Stimulated activated CD4-positive, alpha-beta T cell treated with anti-CD3 and anti-CD28 coated beads, Interleukin-12 subunit alpha, Interleukin-12 subunit beta, amount 100 ng/mL, for 48 hours (primary cell): ENCODE measurements at places on chromosomes 6 and 20.

GRCh38 chr6:111980971-111981840 is 72.7 kb upstream of the CCN6 start:
- DNase-seq: no peak

- no peak for DNase-seq
Measured at GRCh38 chr6:159254186-159254585, 85.0 kb downstream of the FNDC1 start.

DNA sequence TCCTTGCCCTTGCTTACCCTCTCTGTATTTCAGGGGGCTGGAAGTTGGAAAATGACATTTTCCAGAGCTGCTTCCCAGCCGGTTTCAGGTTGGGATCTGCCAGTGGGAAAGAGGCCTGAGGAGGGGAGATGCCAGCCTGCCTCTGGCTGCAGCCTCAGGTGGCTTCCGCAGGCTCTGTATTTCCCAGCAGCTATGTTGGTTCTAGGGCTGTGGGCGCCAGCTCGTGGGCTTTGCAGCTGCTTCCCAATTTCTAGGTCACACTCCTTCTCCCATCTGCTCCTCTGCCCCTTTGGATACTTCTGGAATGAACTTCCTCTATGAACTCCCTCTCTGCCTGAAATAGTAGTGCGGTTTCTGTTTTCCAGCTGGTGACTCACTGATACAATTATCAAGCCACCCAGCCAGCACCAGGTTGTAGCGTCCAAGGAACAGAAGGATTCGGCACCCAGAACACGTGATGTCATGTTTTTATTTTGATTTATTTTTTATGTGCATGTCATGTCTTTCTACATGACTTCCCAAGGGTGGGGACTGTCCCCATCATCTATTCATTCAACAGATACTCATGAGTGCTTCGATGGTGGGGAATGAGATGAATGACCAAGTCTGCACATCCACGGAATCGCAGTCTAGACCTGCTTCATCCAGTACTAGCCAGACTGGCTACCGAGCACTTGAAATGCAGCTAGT is 38.0 kb downstream of the TGM2 start:
- DNase-seq: no peak

DNA sequence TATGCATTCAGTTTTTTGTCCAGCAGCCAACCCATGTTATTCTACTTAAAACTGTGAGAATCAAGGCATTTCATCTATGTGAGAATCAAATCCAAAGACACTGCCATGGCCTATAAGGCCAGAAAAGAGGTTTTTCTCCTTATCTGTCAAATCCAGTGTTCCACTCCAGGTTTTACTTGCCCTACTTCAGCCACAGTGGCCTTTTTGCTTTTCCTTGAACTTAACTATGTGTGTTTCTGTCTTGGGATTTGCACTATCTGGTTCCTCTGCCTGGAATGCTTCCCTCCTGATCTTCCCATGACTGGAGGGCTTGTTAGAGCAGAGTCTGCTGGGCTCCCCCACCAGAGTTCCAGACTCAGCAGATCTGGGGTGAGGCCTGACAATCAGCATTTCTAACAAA is 113.1 kb upstream of the DOK5 start:
- no peak for DNase-seq

- no peak for DNase-seq
Measured at GRCh38 chr20:35135867-35136586, 11.1 kb downstream of the EDEM2 start.

- DNase-seq: no peak
Measured at GRCh38 chr6:169816975-169817374, 65.6 kb downstream of the ERMARD start.

- no peak for DNase-seq
Measured at GRCh38 chr6:29414588-29414987, at the start of gene OR12D1. Gene OR12D1, plus strand, starts transcription at chr6:29414928.

- no peak for DNase-seq
Measured at GRCh38 chr20:50568549-50568942, 58.4 kb downstream of the PTPN1 start.

- no peak for DNase-seq
Measured at GRCh38 chr6:35977308-35977707, 47.1 kb downstream of the SLC26A8 start.

- DNase-seq: no peak
Measured at GRCh38 chr6:114940181-114940580, 597.4 kb upstream of the HS3ST5 start.

DNA sequence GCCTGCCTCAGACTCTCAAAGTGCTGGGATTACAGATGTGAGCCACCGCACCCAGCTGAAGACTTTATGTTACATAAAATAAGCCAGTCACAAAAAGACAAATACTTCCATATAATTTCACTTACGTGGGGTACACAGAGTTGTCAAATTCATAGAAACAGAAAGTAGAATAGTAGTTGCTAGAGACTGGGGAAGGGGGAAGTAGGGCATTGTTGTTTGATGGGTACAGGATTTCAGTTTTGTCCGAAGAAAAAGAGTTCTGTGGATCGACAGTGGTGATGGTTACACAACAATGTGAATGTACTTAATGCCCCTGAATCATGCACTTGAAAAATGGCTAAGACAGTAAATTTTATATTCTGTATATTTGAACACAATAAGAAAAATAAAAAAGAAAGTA is 41.6 kb upstream of the ANKEF1 start:
- DNase-seq: no peak

- DNase-seq: no peak
Measured at GRCh38 chr6:73263570-73263909, 544 bp upstream of the KHDC1 start.

- no peak for DNase-seq
Measured at GRCh38 chr6:20334962-20335361, 66.7 kb upstream of the E2F3 start.

DNA sequence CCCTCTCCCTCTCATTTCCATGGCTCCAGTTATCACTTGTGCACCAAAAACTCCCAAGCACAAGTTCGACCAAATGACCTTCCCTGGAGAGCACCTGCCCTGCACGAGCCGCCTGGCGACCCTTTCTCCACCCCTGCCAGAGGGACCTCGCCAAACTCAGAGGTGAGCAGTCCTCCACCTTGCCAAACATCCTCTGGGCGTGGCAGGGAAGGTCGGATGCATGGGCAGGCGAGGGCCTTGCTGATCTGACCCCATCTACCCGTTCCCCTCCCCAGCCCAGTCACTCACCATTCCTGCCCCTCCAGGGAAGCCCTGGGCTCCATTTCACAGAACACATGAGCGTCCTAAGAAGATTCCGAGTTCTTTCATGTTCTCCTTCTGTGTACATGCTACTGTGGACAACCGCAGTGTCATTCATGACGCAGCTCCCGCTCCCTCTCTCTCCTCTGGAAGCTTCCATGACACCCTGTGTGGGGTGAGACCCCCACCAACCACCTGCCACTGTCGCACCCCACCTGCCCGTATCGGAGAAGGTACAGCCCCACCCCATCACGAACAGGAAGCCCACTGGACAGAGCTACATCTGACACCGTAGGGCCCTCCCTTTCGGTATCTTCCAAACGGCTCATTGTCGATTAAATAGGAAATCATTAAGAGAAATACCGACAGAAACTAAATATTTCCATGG is 104.3 kb downstream of the DACT2 start:
- DNase-seq: no peak

- DNase-seq: no peak
Measured at GRCh38 chr6:123928529-123928928, 124.9 kb downstream of the NKAIN2 start.

- no peak for DNase-seq
Measured at GRCh38 chr6:42053601-42054000, 3.3 kb downstream of the TAF8 start.

DNA sequence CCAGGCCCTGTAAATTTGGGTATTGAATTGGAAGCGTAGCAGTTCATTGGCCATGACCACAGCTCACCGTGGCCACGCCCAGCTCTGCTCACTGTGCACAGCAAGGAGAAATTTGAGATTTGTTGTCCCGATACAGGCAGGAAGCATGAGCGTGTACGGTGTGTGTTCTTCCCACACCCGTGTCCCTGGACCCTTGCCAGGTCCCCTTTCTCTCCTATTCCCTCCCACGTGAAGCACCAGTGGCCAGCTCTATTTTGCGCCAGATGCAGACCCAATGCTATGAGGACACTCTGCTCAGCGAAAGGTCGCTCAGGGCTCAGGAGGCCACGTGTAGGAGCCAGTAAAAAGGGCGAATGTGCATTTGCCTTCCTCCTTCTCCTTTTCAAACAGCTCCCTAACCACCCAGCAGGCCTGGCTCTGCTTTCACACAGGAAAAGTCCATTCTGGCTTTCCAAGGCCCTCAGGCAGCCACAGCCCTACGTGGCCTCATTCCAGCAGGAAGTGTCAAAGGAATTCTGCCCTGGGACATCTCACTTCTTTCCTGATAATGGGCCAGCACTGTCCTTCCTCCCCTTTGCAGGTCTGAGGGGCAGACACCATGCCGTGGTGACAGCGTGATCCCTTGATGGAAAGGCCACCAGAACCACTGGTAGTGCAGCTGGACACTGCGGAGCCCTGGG is 499.2 kb upstream of the CDH4 start:
- DNase-seq: no peak

GRCh38 chr20:21780528-21780927 is 75.1 kb downstream of the PAX1 start:
- no peak for DNase-seq

DNA sequence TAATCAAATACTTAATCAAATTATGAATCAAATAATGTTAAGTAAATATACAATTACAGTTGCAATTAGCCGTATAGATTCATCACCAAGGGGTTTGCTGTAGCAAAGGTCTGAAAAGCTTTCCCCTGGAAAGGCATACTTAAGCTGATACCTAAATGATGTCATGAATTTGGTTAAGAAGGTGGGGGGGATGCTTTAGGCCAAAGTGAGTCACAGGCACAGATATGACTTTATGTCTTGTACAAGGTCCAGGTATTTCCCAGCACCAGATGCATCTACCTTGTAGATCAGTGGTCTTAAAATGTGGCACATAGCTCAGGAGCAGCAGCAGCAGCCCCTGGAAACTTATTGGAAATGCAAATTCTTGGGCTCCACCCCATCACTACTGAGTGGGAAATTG is 557.3 kb upstream of the CDH4 start:
- DNase-seq: no peak

DNA sequence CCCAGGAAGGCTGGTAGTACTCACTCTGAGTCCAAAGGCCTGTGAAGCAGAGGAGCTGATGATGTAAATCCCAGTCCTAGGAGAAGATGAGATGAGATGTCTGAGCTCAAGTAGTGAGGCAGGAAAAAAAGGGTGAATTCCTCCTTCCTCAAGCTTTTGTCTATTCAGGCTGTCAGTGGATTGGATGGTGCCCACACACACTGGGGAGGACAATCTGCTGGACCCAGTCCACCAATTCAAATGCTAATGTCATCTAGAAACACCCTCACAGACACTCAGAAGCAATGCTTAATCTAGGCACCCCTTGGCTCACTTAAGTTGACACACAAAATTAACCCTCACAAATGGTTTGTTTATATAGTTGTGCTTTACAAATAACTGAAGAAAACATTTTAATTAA is 94.6 kb downstream of the CD109 start:
- no peak for DNase-seq

GRCh38 chr20:50670126-50670862 is 21.0 kb downstream of the RIPOR3 start:
- no peak for DNase-seq

DNA sequence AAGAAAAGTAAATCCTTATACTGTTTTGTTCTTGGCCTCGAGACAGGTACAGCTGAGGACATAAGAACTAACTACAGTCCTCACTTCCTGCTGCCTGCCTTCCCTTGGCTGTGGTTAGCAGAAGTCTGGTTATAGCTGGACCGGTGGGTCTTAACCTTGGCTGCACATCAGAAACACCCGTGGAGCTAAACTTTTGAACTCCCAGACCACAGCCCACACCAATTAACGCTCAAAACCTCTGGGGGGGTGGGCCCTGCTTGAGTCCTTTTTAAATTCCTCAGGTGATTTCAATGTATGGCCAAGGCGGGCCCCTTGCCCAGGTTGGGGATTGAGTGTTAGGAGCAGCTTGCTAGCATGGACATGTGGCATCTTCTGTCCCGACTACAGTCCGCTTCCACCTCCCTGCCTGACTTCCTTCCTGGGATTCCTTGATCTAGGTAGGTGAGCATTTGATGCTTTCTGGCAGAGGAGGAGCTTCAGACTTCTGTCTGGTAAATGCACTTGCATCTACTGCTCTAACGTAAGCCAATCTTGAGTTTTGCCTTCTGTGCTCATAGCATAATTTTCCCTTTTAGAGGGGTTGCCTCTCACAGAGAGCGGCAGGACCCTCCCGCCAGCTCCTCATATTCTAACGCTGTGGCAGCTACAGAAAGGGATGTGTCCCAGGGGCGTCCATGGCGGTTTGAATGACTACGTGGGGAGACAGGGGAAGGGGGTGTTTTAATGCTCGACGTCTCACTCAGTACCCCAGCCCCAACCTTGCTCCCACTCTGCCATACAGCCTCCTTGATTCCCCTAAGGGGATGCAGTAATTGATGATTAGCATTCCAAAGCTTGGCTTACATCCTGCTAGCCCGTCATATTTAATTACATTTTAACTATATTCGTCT is 390.1 kb downstream of the ZFAND3 start:
- DNase-seq: no peak

DNA sequence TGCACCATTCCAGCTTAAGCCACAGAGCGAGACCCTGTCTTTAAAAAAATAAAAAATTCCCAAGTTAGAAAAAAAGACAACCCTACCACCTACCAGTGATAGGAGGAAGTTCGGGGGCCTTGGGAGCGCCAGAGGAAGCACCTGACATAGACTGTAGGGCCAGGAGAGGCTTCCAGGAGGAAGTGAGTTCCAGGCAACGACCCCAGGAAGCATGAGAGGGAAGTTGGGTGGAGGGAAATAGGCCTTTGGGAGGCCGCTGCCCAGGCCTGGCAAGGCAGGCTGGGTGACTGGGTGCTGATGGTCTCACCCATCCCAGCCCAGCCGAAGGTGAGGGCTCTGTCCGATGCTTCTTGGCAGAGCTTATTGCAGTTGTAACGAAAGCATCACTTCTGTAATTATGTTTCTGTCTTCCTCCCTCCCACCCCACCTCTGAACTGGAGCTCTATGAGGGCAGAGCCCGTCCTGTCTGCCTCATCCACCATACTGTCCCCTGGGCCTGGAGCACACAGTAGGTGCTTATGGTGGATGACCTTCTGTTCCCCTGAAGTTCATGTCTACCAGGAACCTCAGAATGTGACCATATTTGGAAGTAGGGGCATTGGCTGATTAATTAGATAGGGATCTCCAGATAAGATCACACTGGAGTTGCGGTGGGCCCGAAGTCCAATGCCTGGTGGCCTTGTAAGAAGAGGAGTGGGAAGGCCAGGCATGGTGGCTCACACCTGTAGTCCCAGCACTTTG is 54.1 kb downstream of the UBE2V1 start:
- DNase-seq: no peak

GRCh38 chr20:3754276-3754630 is 13.3 kb downstream of the ADISSP start:
- no peak for DNase-seq

- DNase-seq: no peak
Measured at GRCh38 chr20:41671143-41671542, 53.0 kb upstream of the CHD6 start.

DNA sequence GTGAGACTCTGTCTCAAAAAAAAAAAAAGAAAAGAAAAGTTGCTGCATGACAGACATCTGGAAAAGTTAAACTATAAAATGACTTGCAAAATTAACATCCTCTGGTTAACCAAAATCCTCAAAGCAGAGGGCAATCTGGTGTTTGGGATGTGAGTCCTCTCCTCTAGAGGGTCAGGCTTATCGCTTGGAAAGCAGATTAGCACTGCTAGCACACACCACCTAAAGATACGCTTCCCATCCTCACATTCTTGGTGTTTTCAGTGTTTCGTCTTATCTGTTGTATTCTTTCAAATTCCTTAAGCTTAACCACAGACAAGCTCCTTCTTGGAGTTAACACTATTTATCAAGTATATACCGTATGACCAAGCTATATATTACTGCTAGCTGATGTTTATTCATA is 198.0 kb downstream of the SOX4 start:
- DNase-seq: no peak

- no peak for DNase-seq
Measured at GRCh38 chr6:163165155-163165910, 249.2 kb upstream of the QKI start.
